ENCODE measurements at places on chromosomes 4 and X.

GRCh38 chr4:6032249-6033244 is 14.3 kb upstream of the C4orf50 start:
- DNase-seq = no peak

GRCh38 chr4:17723648-17724047 is 57.8 kb downstream of the FAM184B start:
- DNase-seq = no peak

- DNase-seq = no peak
These were observed 114.9 kb downstream of the SPOCK3 start for GRCh38 chr4:167119392-167119791.

DNA sequence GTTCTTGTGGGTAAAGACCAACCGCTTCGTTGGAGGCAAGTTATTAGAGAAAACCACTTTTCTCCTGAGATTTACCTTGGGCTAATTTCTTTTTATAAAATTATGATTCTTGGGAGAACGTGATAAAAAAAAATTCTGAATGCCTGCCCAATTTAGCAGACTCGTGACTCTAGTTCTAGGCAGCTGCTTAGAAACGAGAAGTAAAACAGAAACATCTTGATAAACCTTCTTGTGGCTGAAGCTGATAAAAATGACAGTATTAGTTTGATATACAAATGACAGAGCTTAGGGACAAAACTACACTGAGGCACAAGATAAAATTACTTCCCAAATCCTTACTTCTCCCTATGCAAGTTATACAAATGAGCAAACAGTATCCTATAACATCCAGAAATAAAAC is 458.9 kb upstream of the TEX13C start:
- no peak for DNase-seq

- no peak for DNase-seq
These were observed 14.8 kb upstream of the GPRASP2 start for GRCh38 chrX:102697494-102697893.

GRCh38 chr4:165915215-165915614 is 42.2 kb downstream of the TLL1 start:
- DNase-seq = no peak

GRCh38 chr4:128606173-128606572 is 203.3 kb upstream of the JADE1 start:
- DNase-seq = no peak

- DNase-seq = no peak
These were observed 80.6 kb downstream of the FBXW7 start for GRCh38 chr4:152455311-152455710.

GRCh38 chr4:77159806-77160205 is 2.8 kb downstream of the CCNG2 start:
- DNase-seq = no peak

- no peak for DNase-seq
These were observed 27.7 kb upstream of the ACSL1 start for GRCh38 chr4:184853436-184853835.

DNA sequence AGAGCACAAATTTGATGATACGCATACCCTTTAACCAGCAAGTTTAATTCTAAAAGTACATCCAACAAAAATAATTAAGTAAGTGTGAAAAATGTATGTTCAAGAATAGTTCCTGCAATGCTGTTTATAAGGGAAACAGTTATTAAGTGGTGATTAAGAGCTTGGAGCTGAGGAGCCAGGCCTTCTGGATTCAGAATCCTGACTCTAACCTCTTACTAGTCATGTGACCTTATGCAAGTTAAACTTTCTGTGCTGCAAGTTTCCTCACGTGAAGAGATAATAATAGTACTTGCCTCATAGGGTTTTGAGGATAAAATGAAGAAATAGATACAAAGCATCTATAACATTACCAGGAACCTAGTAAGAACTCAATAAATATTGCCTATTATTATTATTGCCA is 77.7 kb downstream of the FAM13A start:
- DNase-seq = no peak

DNA sequence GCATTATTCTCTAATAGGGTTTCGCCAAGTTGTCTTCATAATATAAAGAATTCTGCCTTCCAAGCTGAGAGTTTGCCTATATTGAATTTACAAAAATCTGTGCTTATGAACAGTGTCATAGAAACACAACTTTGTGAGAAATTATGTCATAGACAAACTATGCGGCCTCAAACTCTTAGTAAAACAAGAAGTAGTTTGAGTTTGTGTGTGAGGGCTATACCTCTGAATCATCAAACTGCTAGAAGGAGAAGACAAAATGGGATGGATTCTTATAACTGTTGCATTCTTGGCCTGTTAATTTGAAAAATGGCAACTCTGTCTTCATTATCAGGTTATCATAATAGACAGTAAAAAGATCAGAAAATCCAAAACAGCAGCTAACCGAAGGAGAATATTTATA is 46.1 kb upstream of the NAP1L5 start:
- no peak for DNase-seq

DNA sequence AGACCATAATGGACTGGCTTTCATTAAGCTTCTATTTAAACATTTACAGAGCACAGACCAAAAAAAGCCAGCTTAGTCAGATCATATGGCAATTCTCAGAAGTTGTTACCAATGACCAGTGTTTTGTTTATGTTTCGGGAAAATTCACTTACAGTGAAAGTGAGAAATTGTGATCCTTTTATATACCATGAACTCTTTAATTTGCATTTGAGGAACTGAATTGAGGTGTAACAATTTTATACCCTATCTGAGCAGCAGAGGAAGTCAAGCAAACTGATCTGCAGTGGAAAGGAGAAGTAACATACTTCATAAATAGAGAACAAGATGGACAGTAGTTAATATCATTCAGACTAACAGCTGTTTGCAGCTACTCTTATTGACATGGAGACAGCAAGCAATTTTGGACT is 97.1 kb downstream of the TMA16 start:
- no peak for DNase-seq

- DNase-seq = no peak
These were observed 91.1 kb downstream of the P2RY10 start for GRCh38 chrX:79036157-79036880.

DNA sequence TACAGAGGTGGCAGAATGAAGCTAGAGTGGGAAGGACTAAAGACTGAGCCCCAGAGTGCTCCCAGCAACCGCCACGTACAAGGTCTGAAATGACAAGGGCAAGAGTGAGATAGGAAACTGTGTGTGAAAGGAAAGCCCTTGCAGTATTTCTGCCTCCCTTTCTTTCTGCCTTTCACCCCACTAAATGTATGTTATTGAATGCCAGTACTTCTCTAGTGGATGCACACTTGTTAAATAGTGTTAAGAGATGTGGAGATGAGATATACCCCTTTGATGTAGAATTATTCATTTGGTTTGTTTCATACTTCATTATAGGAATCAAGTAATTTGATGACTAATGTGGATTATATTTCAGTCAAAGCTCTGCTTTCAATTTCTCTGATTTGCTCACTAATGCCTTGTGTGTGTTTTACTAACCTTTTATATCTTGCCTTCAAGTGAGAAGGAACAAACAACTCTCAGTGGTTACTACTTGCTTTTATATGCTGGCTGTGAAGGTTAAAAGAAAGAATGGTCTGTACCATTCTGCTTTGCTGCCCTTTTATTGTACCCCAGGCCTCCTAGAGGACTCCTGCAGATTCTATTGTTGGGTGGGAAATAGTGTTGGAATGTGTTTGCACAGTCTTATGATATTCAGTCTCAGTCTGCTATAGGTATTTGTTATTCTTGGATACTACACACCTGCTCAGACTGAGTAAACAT is 8.0 kb upstream of the ANXA3 start:
- DNase-seq = no peak

GRCh38 chrX:17773221-17773876 is 36.1 kb downstream of the SCML1 start:
- DNase-seq = no peak

DNA sequence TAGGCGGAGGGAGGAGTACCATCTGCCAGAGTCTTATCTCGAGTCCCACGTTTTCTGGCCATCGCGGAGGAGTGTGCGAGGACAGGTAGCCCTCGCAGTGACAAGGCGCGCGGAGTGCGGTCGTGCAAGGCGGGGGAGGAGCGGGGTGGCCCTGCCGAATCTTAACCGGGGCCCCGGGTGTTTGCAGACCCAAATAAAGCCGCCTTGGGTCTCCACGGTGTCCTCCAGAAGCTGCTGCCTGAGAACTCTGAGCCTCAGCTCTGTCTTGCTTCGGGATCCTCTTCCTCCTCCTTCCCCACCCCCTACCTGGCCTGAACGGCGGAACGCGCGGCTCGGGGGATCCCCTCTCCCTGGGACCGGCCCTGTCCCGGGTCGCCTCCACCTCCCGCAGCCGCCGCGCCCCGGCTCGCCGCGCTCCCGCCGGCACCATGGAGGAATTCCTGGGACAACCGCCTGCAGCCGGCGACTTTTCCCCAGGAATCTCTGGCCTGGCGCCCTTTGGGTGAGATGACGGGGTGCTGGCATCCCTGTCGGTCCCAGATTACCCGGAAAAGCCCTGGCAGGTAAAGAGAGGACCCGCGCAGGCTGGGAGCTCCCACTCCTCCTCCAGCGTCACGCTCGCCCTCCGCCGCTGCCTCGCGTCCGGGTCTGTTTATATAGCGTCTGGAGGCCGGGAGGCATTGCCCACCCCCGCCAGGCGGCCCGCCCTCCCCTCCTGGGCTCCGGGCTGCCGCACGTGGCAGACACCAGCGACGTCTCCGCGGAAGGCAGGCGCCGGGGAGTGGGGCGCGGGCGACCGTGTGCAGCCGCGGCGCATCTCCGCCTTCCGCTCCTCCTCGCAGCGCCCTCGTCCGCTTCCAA is at the start of gene GALNTL6:
Gene GALNTL6 (plus strand): TSS at position 740 of the 861 bp plus-strand sequence.
- no peak for DNase-seq

DNA sequence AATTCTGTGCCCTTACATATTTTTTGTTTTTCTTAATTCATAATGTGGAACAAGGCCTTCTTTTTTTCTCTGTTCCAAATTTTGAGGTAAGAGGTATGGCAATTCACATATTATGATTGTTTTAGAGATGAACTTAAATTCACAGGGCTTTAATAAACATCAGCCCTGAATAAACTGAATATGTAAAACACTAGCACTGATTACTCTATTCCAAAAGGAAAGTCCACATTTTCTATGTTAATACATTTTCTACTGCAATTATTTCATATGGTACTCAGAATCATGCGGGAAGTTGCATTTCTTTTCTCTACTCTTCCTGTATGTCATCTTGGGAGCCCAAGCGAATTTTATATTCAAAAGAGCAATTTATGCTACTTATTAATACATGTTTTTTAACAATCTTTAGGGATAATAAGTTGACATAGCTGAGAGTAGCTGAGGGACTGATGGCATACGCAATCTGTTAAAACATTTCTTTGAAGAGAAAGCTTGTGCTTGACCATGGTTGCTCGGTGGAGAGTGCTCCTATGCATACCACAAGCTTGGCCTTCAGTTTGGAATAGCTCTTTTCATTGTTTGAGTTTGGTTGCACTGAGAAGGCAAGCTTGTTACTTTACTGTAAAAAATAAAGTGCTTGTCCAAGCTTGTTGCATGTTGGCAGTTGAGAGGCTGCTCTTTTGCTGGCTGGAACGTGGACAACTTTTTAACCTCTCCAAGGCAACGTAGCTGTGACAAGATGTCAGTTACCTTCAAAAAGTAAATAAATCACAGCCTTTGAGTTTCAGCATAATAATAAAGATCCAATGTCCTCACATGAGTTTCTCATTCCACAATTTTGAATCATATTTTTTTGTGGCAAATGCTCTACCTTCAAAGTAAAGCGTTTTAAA is 196.3 kb upstream of the SPRY1 start:
- DNase-seq = no peak

DNA sequence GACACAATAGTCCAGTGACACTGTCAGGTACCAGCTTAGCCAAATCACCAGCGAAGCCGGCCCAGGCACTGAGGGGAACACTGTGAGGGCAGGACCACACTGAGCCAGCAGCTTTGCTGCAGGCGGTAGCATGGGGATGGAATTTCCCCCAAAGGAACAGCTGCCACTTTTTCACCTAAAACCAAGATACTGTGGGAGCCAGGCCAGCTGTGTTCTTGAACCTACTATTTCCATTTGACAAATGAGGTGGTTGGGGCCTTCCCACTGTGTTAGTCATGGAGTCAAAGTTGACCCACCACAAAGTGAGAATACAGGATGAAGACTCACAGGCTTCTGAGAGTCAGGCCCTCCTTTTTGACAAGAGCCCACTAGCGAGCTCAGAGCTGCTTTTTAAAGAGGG is 70.7 kb upstream of the SH3RF1 start:
- no peak for DNase-seq

DNA sequence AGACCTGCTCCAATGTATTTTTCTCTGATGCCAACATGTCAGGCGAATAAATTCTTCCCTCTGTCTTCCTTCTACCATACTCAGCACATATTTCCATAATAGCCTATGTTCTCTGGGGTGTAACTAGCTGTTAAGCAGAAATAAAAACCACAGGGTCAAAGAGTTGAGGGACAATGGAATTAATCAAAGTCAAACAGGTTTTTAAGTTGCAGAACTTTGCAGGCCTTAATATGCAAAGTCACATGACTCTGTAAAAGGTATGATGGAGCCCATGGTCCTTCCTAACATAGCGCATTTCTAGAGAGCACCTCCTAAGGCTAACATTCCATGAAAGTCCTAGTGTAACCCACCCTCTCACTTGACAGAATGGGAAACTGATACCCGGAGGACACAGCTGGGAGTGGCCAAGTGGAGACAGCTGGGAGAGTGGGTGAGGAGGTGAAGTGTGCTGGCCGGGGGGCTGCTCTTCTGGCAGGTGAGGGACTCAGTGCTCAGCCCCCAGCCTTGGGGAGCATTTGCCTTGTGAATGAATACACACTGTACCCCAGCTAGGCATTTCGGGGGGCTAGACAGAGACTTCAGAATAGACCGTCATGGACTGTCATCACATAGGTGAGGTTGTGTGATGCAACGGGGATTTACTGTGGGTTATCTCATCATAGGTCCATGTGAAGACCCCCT is 8.4 kb upstream of the SORCS2 start:
- DNase-seq = no peak

DNA sequence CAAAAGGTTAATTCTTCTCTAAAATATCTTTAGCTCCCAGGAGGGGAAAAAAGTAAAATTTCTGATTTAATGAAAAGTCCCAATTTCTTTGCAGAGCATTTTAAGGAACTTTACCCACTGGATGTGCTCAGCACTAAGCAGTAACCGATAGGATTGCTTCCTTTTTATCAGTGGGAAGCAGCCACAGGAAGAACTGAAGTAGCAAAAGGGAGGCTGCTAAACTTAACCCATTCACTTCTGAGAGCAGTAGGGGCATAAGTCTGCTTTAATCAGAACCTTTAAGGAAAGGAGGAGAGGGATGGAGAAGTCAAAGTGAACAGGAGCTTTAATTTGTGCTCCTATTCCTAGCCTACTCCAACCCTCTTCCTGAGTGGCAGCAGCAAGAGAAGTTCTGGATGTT is at the start of gene F8:
Gene F8 (minus strand): TSS at position 139 of the 400 bp plus-strand sequence. CDS start 171 bp downstream, outside the sequence.
- DNase-seq = no peak

GRCh38 chr4:168751263-168752225 is 254.7 kb downstream of the PALLD start:
- no peak for DNase-seq
